ENCODE measurements at places on chromosomes 16 and 17.

DNA sequence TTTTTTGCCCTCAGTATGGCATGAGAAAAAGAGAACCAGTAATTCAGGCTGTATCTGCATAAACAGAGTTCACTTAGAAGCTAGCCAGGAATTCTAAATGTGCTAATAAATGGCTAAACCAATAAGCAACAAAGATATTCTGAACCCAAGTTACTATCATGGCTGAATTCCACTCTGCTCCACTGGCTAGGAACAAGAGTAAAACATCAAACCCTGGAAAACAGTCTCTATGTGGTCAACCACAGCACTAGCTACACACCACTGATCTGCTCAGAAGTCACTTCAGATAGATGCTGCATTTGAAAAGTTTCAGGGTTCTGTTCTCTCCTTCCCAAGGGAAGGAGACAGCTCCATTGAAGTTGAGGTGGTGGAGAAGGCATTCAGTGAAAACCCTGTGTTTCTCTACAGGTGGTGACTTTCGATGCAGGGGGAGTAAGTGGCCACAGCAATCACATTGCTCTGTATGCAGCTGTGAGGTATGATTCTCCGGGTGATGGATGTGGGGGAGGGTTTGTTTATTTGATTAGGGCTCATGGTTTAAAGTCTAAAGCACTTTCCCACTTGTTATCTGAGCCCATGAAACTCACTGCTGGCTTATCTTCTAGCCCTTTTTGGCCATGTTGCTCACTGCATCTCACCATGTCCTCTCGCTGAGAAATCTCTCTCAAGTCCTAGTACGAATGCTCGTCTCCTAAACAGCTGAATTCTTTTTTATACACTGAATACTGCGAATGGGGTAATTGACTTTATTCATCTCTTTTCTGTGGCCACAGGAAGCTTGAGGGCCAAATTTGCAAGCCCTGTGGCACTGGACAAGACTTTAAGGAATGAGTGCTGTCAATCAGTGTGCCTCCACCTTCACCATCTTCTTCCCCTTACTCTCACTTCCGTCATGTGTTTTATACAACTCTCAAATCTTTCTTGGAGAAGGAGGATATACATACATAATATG, 39.9 kb downstream of the CENPV start:
- no peak for ATAC-seq

DNA sequence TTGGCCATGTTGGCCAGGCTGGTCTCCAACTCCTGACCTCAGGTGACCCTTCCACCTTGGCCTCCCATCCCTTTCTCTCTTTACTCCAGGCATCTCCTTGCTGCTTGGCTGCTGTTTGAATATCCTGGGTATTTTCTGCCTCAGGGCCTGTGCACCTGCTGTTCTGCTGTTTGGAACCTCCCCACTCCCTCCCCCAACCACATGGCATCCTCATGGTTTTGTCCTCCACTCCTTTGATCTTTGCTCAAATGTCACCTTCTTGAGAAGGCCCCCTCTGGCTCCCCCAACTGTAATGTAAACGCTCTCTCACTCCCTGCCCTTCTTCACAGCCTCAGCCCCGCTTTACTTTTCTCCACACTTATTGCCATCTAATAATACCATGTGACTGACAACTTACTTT, 152.0 kb downstream of the GSG1L start:
- no peak for ATAC-seq

DNA sequence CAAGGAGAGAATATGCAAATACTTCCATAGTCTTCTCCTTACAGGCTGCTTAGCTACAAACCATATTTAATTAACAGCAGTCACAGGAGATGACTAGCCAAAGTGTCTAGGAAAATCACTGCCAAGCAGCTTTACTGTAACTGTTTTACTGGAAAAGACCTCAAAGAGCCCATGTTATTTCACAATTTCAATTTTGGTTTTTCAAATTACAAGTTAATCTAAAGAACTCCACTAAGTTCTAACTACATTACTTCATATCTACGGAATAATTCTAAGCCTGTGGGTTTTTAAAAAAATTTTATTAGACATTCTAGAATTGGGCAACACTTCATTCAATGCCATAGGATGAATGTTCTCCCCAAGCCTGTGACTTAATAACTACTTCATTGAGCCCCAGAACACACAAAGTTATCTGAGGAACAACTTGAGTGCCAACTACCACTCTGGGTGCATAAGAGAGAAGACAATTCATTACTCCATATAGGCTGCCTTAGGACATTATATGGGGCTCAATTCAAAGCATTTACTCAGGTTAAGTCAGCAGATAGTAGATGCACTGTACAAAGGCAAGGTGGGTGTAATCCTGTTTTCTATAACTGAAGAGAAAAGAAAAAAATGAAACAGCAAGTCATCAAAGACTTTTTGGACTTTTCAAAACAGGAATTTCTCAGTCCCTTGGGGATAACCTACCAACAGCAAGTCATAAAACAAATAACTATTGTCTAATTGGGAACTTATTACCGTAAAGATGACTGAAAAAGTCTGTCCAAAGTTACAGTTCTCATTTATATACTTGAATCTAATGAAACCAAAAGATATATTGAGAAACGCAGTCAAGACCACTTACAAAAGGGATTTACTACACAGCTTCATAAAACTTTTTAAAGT, 33.0 kb downstream of the STAT3 start:
- no peak for ATAC-seq

- ATAC-seq: no peak
These were observed 55.2 kb downstream of the PRMT7 start for GRCh38 chr16:68366062-68366461.

- ATAC-seq: no peak
These were observed 15.2 kb upstream of the MARCHF10 start for GRCh38 chr17:62823111-62823893.

DNA sequence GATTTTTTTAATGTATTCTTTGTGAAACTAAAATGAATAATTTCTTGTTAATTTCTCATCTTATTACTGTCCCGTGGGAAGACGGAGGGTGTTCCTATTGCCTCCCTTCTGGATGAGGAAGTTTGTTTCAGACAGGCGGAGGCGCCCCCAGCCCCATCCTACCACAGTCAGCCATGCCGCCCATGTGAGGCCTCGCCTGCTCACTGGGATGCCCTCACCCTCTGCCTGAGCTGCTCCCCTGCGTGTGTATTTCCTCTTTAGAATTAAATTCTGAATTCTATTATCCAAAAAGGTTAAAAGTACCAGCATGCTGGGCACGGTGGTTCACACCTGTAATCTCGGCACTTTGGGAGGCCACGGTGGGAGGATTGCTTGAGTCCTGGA, 14.0 kb downstream of the KCTD2 start:
- ATAC-seq: no peak

- no peak for ATAC-seq
These were observed 24.4 kb upstream of the NAT9 start for GRCh38 chr17:74800531-74800930.

GRCh38 chr16:62391940-62392339, 355.7 kb upstream of the CDH8 start:
- ATAC-seq: no peak

DNA sequence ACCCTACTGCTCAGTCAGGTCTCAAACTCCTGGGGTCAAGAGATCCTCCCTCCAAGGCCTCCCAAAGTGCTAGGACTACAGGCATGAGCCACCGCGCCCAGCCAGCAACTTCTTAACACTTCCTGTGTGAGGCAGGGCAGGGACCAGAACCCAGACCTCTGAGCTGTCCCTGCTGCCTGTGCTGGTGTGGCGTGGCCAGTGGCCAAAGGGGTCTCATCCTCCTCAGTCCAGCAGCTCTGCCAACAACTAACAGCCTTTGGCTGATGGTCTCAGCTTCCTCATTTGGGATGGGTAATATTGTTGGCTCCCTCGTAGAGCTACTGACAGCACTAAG, 1.4 kb upstream of the LLGL1 start:
- no peak for ATAC-seq

DNA sequence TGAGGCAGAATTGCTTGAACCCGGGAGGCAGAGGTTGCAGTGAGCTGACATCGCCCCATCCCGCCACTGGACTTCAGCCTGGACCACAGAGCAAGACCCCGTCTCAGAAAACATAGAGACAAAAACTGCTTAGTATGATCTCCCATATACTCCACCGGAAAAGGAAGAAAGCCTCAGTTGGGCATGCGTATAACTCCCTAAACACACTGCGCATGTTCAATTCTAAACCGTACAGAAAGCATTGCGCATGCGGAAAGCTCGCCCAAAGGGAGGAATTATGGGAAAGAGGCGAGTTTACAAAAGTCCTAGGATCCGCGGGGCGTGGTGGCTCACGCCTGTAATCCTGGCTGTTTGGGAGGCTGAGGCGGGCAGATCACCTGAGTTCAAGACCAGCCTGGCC, 312.7 kb upstream of the ERCC4 start:
- ATAC-seq: no peak

GRCh38 chr16:75024594-75024993, 25.8 kb downstream of the ZNRF1 start:
- no peak for ATAC-seq

- ATAC-seq: peak; percentile 72
These were observed 6.6 kb downstream of the PNMT start for GRCh38 chr17:39674702-39675389.

DNA sequence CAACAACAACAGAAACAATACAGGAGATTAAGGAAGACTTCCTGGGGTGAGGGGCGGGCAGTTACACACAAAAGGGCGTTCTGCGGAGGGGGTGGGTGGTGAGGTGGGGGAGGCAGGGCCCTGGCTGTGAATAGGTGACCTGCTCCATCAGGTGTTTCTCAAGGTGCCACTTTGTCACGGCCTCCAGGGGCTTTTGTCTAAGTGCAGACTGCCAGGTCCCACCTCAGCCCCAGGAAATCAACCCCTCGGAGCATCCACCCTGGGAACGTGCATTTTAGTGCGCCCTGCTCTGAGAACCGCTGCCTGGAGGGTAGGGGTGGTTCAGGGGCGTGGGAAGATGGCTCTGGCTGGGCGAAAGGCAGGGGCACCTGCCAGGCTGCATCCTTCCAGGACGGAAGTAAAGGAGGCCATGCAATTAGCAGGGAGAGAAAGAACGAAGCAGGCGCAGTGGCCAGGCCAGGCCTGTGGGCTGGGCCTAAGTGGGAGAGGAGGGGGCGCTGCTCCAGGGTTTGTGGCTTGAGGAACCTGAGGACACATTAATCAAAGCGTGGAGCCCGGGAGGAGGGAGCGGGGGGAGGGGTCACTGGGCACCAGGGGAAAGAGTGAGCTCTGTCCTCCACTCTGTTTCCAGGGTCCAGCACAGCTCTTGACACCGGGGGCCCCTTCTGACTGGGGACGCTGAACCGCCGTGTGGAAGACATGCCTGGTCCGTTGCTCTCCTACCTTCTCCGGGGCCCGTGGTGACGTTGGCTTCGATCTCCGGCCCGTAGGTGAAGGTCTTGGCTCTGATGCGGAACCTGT, 49.4 kb upstream of the CDC42EP4 start:
- ATAC-seq: no peak

Measured in stimulated activated memory B cell treated with anti-CD40 and anti-IgM and Interleukin-4, amounts not matched to agents 10 μg/mL and 1 μg/mL and 100 μg/mL, for 72 hours (primary cell).